Hematopoietic multipotent progenitor cell treated with erythropoietin and hydrocortisone succinate and interleukin-3 and kit ligand, for 15 days (in vitro differentiated cells): ENCODE measurements at places on chromosomes 12 and 14.

DNA sequence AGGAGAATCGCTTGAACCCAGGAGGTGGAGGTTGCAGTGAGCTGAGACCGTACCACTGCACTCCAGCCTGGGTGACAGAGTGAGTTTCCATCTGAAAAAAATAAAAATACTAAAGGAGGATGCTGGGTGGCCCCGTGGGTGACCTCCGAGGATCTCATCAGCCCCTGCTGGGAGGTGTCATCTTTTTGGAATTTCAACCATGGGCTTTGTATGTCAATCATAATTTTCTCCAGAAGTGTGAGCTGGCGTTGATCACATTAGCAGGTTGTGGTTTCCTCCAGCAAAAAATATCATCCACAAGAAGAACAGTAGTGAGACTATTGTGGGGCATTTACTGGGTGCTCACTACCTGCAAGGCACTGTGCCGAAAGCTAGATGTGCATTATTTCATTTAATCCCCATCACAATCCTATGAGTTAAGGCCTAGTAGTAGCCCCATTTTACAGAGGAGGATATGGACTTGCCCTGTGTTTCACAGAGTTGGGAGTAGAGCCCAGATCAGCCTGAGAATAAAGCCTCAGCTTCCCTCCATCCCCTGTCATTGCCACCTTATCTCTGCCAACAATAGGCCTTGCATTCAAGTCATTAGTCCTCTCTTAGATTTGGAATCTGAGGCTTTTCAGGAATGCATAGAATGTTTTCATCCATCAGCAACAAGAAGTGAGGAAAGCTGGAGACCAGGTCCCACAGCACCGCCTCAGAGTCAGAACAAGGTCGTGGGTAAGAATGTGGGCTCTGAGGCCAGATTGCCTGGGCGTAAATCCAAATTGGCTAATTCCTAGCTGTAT is 39.8 kb downstream of the SVOP start:
- DNase-seq: no peak

GRCh38 chr14:77069551-77069950 is 28.5 kb upstream of the CIPC start:
- DNase-seq: no peak

GRCh38 chr14:61461808-61462275 is 140.5 kb downstream of the PRKCH start:
- peak; percentile 69 for DNase-seq

DNA sequence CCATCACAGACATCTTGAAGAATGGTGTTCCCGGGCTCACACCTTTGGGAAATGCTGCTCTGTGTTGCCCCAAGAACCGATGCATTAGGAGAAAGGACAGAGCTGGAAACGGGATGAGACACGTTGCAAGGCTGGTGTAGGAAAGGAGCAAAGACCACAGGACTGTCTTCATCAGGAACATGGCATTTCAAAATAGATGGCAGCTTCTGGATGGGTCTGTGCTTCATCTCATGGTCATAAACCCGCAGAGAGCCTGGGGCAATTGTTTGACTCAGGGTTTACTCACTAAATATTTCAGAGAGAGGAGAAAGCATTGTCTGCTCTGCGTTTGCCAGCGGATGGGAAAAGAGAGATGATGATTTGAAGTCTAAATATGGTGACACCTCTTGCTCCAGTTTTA is 76.3 kb downstream of the CACNA1C start:
- DNase-seq: no peak

GRCh38 chr12:132285991-132286681 is 43.3 kb downstream of the GALNT9 start:
- DNase-seq: no peak

GRCh38 chr14:104870368-104871144 is 5.5 kb downstream of the CEP170B start:
- no peak for DNase-seq

DNA sequence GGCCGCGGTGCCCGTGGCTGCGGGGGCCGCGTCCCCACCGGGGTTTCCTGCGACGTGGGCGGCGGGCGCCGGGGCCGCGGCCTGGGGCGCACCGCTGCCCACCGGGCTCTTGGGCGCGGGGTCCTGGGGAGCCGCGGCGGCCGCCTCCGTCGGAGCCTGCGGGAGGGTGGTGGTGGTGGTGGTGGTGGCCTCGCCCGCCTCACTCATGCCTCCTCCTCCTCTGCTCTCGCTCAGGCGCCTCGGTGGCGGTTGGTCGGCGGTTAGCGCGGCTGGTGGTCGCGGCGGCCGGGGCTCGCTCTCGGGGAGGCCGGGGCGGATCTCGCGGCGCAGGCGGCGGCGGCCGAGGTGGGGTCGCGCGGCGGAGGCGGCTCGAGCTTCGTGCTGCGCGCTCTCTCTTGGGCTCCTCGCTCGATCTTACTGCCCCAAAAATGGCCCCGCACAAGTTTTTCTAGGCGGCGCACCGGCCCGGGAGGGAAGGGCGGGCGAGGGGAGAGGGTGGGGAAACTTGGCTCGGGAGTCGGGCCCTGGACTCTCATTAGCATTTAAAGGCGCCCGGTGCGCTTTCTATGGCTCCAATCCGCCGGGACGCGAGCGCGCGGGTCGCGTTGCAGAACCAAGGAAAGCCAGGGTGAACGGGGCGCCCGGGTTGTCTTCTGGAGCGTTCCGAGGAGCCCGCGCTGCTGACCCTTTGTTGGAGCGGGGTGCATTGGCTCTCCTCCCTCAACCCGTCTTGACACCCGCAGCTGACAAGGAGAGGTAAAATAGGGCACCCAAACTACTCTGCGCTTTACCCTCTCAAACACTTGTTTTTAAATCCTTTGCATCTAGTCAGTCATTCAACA is at the start of gene YBX3:
Gene YBX3 (minus strand): TSS at position 419 of the 842 bp plus-strand sequence. CDS start 212 bp downstream, at position 207.
- DNase-seq: peak; percentile 71

GRCh38 chr14:24113379-24113800 is 1.2 kb upstream of the DCAF11 start:
- DNase-seq: no peak

- no peak for DNase-seq
These were observed 35.2 kb downstream of the NTN4 start for GRCh38 chr12:95755261-95755865.

GRCh38 chr12:95416111-95416636 is 57.8 kb upstream of the METAP2 start:
- no peak for DNase-seq

GRCh38 chr12:28855761-28856310 is 293.2 kb upstream of the FAR2 start:
- no peak for DNase-seq

- DNase-seq: no peak
These were observed 299.3 kb downstream of the BCAT1 start for GRCh38 chr12:24649634-24650033.

GRCh38 chr12:93984005-93984404 is 164.4 kb upstream of the PLXNC1 start:
- no peak for DNase-seq

DNA sequence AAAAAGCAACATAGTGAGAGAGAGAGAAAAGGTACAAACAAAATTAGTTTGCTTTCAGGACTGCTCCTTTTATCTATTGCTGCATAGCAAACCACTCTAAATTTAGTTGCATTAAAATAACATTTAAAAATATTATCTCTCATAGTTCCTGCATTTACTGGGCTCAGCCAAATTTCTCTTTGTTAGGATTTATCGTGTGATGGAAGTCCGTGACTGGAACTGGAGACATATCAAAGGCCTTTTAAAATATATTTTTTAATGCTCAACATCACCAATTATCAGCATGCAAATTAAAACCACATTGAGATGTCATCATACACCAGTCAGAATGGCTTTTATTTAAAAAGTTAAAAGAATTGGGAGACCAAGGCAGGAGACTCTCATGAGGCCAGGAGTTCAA is 107.6 kb upstream of the SYT1 start:
- no peak for DNase-seq
